ENCODE measurements at places on chromosomes 7 and 10. TPM values are rescaled to one million over a fixed set of nuclear protein-coding genes. Genes with fewer than 3 reads are reported as not detected.

- no peak overlapping the region for H3K27ac ChIP-seq
- no peaks in the 10 kb centered on the region for H3K27me3 ChIP-seq
- no peak for DNase-seq
- H3K4me3 ChIP-seq = no peak overlapping the region
- no peaks in the 10 kb centered on the region for H3K36me3 ChIP-seq
Observed at GRCh38 chr7:128419257-128419656, 9.5 kb upstream of the IMPDH1 start.

- no peaks in the 10 kb centered on the region for H3K4me1 ChIP-seq
- H3K27me3 ChIP-seq = no peaks in the 10 kb centered on the region
- no peak overlapping the region for H3K27ac ChIP-seq
Observed at GRCh38 chr7:119783799-119784198, 489.2 kb upstream of the KCND2 start.

The RUFY2 gene
- total RNA-seq = 23.4 TPM

- no peaks in the 10 kb centered on the region for H3K36me3 ChIP-seq
- no peaks in the 10 kb centered on the region for H3K4me1 ChIP-seq
- no peak for DNase-seq
- H3K27ac ChIP-seq = no peak overlapping the region
- no peak overlapping the region for H3K4me3 ChIP-seq
Observed at GRCh38 chr10:50936335-50936734, 50.9 kb upstream of the A1CF start.

GRCh38 chr10:5649746-5650145 lies 16.6 kb downstream of the ASB13 start:
- no peak overlapping the region for H3K4me3 ChIP-seq
- H3K36me3 ChIP-seq = no peaks in the 10 kb centered on the region
- H3K27ac ChIP-seq = no peak overlapping the region
- no peaks in the 10 kb centered on the region for H3K4me1 ChIP-seq
